ENCODE measurements at places on chromosomes 6 and 20.
A peak's percentile ranks its signal among the peaks of the same experiment; 100 is the strongest.

GRCh38 chr20:4708856-4709255 lies 12.9 kb upstream of the PRND start:
- no peak for DNase-seq

DNA sequence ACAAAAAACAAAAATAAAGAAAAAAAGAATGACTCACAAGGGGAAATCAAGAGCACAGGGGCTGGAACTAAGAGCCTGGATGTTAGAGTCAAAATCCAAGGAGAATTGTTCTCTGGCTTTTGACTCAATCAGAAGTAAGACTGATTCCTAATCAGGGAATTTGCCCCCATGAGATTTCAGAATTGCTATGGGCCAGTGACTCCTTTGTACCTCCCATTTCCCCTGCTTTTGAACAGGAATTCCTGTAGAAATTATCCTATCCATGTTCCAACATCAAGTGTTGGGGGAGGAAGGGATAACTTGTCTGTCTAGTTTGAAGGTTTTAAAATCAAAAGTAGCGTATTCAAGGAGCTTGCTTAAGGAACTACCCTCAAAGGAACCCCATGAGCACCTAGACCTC lies 396.7 kb downstream of the CDC5L start:
- DNase-seq, result no peak

- no peak for DNase-seq
Observed at GRCh38 chr6:161218222-161218621, 55.6 kb downstream of the AGPAT4 start.

- no peak for DNase-seq
Observed at GRCh38 chr6:35291491-35291890, 6.1 kb upstream of the DEF6 start.

GRCh38 chr6:40398810-40399477 lies 188.2 kb downstream of the LRFN2 start:
- DNase-seq, result no peak

- peak; percentile 69 for DNase-seq
Observed at GRCh38 chr6:26532699-26533531, 5.3 kb upstream of the HMGN4 start.

DNA sequence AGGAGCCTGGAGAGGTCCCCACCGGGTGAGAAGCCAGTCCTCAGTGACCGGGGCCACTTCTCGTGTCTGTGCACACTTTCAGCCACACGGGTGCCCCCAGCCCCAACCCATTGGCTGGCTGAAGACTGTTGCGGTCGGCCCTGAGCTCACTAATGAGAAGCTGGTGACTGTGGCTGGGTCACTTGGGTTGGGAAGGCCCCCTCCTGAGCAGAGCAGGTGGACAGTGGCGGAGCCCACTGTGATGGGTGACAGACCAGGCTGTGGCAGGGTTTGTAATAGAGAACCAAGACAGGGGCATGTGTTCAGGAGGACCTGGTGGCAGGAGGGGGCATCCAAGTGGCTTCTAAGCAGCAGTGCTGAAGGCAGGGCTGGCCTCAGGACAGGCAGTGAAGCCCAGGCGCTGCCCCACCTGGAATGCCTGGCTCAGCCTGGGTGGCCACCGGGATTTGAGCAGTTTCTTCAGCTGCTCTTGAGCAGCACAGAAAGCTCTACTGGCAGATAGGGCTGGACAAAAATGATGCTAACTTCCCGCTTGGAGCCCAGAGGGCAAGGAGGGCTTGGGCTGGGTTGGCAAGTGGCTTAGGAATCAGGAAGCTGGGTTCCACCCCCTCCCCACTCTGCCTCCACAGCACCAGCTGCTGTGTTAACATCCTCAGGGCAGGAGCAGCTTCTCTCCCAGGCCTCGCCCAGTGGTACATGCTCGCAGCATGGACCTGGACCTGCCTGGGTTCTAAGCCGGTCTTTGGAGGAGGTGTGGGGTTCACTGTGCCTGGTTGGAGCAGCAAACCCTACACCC lies 256.4 kb downstream of the CDH4 start:
- DNase-seq, result no peak

DNA sequence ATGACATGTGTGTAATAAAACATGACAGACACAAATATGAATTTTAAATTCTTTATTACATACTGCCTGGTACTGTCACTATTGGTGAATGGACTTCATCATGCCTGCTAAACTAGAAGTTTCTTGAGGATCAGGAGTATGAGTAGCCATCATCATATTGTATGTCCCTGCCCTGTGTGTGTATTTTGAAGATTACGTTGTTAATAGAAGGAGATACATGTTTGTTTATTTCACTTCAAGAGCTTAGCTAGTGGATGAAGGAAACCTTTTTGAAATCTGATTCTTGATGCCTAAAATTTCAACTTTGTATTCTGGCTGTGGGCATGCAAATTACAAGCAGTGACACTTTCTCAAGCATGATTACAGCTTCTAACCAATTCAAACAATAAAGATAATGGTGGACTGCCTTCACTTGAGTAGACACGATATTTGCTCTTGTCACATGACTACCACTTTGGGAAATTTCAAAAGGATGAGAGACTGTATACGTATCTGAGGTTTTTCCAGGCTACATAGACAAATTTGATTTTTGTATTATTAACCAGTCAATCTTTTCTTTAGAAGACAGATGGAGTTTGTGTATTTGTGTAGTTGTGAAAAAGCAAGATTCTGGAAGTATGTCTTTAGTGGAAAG lies 3.5 kb downstream of the TBPL1 start:
- DNase-seq, result no peak

GRCh38 chr6:64777941-64778785 lies 928.9 kb downstream of the EYS start:
- no peak for DNase-seq

DNA sequence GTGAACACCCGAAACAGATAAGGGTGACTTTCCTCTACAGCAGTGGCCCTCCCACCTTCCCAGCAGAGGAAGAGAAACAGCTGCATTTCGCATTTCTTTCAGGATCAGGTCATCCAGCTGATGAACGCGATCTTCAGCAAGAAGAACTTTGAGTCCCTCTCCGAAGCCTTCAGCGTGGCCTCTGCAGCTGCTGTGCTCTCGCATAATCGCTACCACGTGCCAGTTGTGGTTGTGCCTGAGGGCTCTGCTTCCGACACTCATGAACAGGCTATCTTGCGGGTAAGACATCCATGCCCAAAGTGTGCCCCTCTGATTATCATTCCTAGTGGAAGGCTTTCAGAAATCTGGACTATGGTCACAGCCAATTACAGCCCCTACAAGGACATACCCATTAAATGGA lies 27.8 kb upstream of the MROH8 start:
- DNase-seq, result no peak

GRCh38 chr6:27892649-27893058 lies 19.5 kb downstream of the OR2B2 start:
- no peak for DNase-seq

- DNase-seq, result no peak
Observed at GRCh38 chr20:54237116-54237943, 29.4 kb downstream of the PFDN4 start.

- no peak for DNase-seq
Observed at GRCh38 chr6:152151920-152152319, 344.4 kb downstream of the ESR1 start.

DNA sequence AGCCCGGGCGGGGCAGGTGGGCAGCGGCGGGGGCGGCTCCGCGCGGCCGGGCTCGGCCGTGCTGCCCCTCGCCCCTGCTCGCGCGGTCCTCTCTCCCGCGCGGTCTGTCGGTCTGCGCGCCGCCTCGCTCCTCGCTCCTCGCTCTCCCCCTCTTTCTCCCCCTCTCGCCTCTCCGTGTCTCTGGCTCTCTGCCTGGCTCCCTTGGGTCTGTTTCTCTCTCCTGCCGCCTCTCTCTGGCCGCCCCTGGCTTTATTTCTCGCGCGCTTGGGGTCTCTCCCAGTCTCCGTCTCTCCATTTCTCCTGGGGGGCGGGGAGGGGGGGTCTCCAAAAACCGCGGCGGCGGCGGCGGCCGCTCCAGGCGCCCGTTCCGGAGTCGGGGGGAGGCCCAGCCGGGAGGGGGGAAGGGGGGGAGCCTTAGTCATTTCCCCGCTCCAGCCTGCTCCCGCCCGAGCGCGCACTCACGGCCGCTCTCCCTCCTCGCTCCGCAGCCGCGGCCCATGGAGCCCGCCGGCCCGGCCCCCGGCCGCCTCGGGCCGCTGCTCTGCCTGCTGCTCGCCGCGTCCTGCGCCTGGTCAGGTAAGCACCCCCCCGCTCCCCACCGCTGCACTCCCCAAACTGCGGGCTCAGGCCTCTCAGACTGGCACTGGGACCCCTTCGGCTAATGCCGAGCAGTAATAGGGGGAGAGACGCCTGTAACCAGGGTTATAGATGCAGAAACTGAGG lies at the start of gene SIRPA:
TSS of gene SIRPA (plus strand) at position 457 of the 723 bp plus-strand sequence. CDS start at position 498, 41 bp downstream.
- DNase-seq, result peak; percentile 59

DNA sequence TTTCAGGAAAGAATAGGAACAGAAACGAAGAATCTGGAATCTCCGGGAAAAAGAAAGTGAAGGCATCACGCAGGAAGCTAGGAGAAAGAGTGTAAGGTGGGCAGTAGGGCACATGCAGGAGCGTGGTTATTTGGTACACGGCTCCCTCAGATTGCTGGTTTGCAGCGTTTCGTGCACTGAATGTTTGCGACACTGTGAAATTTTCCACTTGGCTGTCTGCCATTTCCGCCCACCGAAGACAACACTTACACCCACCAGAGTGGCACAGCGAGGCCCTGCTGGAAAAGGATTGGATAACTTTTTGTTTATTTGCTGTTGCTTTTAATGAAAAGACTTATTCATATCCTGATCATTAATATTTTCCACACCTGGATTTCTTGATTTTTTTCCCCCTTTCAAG lies 248.3 kb downstream of the GMPR start:
- no peak for DNase-seq

GRCh38 chr6:48377115-48377514 lies 266.1 kb upstream of the PTCHD4 start:
- no peak for DNase-seq

GRCh38 chr6:43876602-43877001 lies 106.6 kb downstream of the VEGFA start:
- no peak for DNase-seq
